B cell (primary cell): ENCODE measurements at places on chromosomes 6 and 20. TPM values are rescaled to one million over a fixed set of nuclear protein-coding genes. Genes with fewer than 3 reads are reported as not detected.

- DNase-seq = no peak
- peaks cover 19% of the 10 kb centered on the region for H3K4me1 ChIP-seq
- no peak overlapping the region for H3K4me3 ChIP-seq
- H3K27ac ChIP-seq = no peak overlapping the region
- H3K36me3 ChIP-seq = peaks cover 3% of the 10 kb centered on the region
Observed at GRCh38 chr20:32518593-32519380, 66.3 kb downstream of the NOL4L start.

GRCh38 chr6:161924516-161925116 lies 650.8 kb upstream of the AGPAT4 start:
- no peaks in the 10 kb centered on the region for H3K4me1 ChIP-seq
- no peak for DNase-seq
- H3K27me3 ChIP-seq = no peaks in the 10 kb centered on the region

GRCh38 chr20:5056801-5057599 lies 55.7 kb upstream of the SLC23A2 start:
- H3K36me3 ChIP-seq = no peaks in the 10 kb centered on the region

MYB gene
- 1.1 and 1.4 TPM in 2 replicates for total RNA-seq

GRCh38 chr6:37801605-37801940 lies 18.0 kb upstream of the ZFAND3 start:
- H3K4me3 ChIP-seq = no peak overlapping the region
- no peaks in the 10 kb centered on the region for H3K36me3 ChIP-seq
- no peaks in the 10 kb centered on the region for H3K27me3 ChIP-seq
- no peak overlapping the region for H3K27ac ChIP-seq

DNA sequence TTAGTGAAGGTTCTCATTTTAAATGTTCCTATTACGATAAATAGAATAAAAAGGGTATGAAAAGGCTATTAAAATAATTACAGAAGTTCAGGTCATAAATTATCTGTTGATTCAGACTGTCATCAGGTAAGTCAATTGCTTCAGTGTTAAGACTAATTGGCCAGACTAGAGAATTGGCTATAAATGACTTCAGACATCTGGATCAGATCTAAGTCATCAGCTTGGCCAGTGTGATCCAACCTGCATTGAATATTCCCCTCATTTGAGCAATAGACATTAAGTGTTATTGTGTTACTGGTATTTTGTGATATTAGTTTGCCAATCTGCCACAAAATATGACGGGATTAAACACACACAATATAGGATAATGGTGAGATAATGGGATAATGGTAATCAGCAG lies 377.6 kb upstream of the CITED2 start:
- no peak overlapping the region for H3K27ac ChIP-seq
- no peak for DNase-seq
- no peaks in the 10 kb centered on the region for H3K36me3 ChIP-seq
- no peaks in the 10 kb centered on the region for H3K27me3 ChIP-seq
- H3K4me3 ChIP-seq = no peak overlapping the region

GRCh38 chr20:8372824-8373380 lies 240.8 kb downstream of the PLCB1 start:
- H3K27me3 ChIP-seq = no peaks in the 10 kb centered on the region
- H3K4me1 ChIP-seq = no peaks in the 10 kb centered on the region
- H3K36me3 ChIP-seq = no peaks in the 10 kb centered on the region
- no peak for DNase-seq
- H3K4me3 ChIP-seq = no peak overlapping the region

- peaks cover 10% of the 10 kb centered on the region for H3K4me1 ChIP-seq
- no peaks in the 10 kb centered on the region for H3K27me3 ChIP-seq
- peak overlapping the region; percentile 69 for H3K4me3 ChIP-seq
- no peaks in the 10 kb centered on the region for H3K36me3 ChIP-seq
Observed at GRCh38 chr6:89433252-89434149, 549 bp downstream of the ANKRD6 start.

TUBB2B gene
- total RNA-seq = not detected in 2 replicates

GRCh38 chr6:155188707-155189496 lies 74.9 kb upstream of the CLDN20 start:
- H3K4me3 ChIP-seq = no peak overlapping the region
- DNase-seq = no peak
- peaks cover 19% of the 10 kb centered on the region for H3K4me1 ChIP-seq
- H3K27me3 ChIP-seq = no peaks in the 10 kb centered on the region

DNA sequence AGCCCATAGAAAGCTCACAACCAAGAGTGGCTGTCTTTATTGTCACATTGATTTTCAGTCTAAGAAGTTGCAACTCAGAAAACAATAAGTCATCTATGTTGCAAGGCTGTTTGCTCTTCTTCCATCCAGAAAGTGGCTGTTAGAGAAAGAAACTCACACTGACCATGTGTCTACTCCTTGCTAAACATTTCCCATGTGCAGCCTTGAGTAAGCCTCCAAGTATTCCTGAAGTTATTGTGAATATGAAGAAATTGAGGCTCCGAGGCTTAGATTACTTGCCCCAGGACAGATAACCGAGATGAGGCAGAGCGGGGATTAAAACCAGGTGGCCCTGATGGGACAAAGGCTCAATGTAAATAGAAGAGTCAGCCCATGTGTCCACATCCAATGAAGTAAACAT lies 105.0 kb downstream of the SPTLC3 start:
- no peaks in the 10 kb centered on the region for H3K36me3 ChIP-seq
- H3K4me3 ChIP-seq = no peak overlapping the region
- DNase-seq = no peak
- no peak overlapping the region for H3K27ac ChIP-seq
- no peaks in the 10 kb centered on the region for H3K4me1 ChIP-seq

FLRT3 gene
- total RNA-seq = 0.17 TPM in 1 of 2 replicates, not detected in the other

- no peaks in the 10 kb centered on the region for H3K36me3 ChIP-seq
- no peaks in the 10 kb centered on the region for H3K27me3 ChIP-seq
- no peak overlapping the region for H3K27ac ChIP-seq
Observed at GRCh38 chr6:25186919-25187318, 92.3 kb upstream of the CARMIL1 start.

DNA sequence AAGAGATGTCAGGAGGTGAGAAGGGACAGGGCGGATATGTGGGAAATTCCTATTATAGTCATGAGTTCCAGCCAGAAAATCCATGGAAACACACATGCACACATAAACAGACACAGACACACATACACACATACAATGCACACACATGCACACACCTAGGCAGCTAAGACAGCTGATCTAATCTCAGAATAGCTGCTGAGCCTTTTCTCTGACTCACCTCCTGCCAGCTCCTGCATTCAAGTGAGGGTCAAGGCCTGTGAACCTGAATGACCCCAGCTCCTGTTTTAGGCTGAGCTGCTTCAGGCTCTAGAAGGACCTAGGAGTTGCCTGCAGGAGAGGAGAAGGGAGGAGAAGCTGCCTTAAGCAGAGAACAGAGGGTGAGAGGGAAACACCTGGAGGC lies 21.6 kb upstream of the RAET1L start:
- DNase-seq = no peak
- H3K27ac ChIP-seq = no peak overlapping the region
- H3K36me3 ChIP-seq = no peaks in the 10 kb centered on the region
- peaks cover 26% of the 10 kb centered on the region for H3K27me3 ChIP-seq
- no peaks in the 10 kb centered on the region for H3K4me1 ChIP-seq
- no peak overlapping the region for H3K4me3 ChIP-seq

TSPYL4 gene
- total RNA-seq = 20.5 and 20.6 TPM in 2 replicates

GTSF1L gene
- total RNA-seq = 0.84 TPM in 1 of 2 replicates, not detected in the other

EPPIN gene
- not detected in 2 replicates for total RNA-seq

DNA sequence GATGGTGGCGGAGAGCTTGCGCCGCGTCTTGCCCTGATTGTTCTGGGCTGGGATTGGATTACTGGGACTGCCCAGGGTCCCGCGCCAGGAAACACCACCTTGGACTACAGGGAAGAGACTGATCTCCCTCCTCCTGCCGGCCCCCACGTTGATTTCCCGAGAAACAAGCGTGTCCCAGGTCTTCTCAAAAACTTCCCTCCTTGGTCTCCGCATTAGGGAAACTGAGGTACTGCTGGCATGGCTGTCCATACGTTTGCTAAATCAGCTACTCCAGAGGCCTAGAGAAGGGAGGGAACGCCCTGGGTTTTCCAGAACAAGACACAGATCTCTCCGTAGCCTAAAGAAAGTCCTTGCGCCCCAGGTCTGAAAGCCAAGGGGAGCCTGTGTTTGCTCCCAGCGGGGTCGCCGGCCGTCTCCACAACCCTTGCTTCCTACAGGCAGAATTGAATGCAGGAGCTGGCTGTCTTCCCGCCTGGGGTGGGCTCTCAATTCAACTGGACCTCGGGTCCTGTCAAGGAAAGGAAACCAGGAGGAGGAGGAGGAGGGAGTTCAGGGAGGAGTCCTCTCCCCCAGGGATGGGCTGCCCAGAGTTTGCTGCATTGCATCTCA lies 29.2 kb downstream of the TFAP2A start:
- DNase-seq = no peak
- no peak overlapping the region for H3K4me3 ChIP-seq
- H3K27ac ChIP-seq = no peak overlapping the region

DNA sequence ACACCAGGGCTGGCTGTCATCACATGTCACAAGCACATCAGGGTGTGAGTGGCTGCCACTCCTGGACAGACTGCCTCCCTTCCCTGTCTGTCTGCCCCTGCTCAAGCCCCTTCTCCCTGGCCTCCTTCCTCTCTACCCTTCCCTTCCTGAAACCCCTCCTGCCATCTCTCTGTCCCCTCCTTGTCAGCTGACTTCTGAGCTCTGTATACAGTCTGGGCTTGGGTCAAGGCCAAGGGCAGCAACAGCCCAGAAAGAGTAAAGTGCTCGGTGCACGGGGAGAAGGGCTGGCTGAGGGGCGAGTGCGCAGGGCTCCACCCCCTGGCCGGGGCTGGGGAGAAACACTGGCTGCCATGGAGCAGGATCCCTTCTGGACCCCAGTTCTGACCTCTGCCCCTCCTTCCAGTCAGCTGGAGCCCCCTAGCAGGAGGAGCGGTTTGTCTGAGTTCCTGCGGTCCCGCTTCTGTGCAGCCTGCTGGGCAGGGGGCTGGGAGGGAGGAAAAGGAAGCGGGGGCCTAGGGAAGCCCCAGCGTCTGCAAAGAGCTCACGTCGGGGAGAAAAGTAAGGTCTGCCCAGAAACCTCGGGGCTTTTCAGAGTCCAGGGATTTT lies 2.0 kb downstream of the LKAAEAR1 start:
- H3K4me1 ChIP-seq = peaks cover 40% of the 10 kb centered on the region
- H3K27me3 ChIP-seq = peaks cover 6% of the 10 kb centered on the region
- H3K27ac ChIP-seq = no peak overlapping the region
- no peaks in the 10 kb centered on the region for H3K36me3 ChIP-seq
- peak; percentile 42 for DNase-seq

DNA sequence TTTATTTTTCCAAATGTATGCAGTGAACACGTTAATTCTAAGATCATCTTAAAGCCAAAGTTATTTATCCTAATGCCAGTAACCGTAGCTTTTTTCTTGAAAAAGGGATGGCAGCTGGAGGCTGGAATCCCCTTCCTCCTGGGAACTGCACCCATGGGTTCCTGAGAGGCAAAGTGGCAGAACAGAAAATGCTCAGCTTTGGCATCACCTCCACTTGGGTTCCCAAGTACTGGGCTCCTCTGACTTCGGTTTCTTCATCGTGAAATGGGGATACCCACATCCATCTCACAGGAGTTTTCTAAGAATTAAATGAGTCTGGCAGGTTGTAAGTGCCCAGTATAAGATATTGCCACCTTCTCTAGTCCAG lies 6.2 kb upstream of the DDX43 start:
- H3K4me1 ChIP-seq = peaks cover 3% of the 10 kb centered on the region
- no peak for DNase-seq
- no peaks in the 10 kb centered on the region for H3K27me3 ChIP-seq
- H3K4me3 ChIP-seq = peak overlapping the region; percentile 65
- no peaks in the 10 kb centered on the region for H3K36me3 ChIP-seq

- no peaks in the 10 kb centered on the region for H3K4me1 ChIP-seq
- no peaks in the 10 kb centered on the region for H3K27me3 ChIP-seq
- H3K36me3 ChIP-seq = peaks cover 47% of the 10 kb centered on the region
- H3K27ac ChIP-seq = no peak overlapping the region
- H3K4me3 ChIP-seq = no peak overlapping the region
- DNase-seq = no peak
Observed at GRCh38 chr20:49877386-49877921, 37.9 kb downstream of the SPATA2 start.

DNA sequence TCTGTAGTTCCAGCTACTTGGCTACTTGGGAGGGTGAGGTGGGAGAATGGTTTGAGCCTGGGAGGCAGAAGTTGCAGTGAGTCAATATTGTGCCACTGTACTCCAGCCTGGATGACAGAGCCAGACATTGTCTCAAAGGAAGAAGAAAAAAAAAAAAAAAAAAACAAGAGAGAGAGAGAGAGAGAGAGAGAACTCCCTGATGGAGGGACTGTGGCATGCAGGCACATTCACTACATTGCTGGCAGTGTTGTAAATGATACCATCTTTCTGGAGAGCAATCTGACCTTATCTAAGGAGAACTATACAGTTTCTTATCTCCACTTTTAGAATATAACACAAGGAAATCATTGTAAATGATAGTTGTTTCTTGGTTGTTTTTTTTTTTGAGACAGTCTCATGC lies 85.1 kb downstream of the MDN1 start:
- no peak for DNase-seq
- H3K4me1 ChIP-seq = no peaks in the 10 kb centered on the region
- no peak overlapping the region for H3K4me3 ChIP-seq
- H3K36me3 ChIP-seq = peaks cover 15% of the 10 kb centered on the region
- H3K27me3 ChIP-seq = no peaks in the 10 kb centered on the region

RAET1L gene
- not detected in 2 replicates for total RNA-seq

RIPOR3 gene
- 0.27 TPM in 1 of 2 replicates, not detected in the other for total RNA-seq

HSPA1L gene
- total RNA-seq = 2.0 and 2.4 TPM in 2 replicates

DNA sequence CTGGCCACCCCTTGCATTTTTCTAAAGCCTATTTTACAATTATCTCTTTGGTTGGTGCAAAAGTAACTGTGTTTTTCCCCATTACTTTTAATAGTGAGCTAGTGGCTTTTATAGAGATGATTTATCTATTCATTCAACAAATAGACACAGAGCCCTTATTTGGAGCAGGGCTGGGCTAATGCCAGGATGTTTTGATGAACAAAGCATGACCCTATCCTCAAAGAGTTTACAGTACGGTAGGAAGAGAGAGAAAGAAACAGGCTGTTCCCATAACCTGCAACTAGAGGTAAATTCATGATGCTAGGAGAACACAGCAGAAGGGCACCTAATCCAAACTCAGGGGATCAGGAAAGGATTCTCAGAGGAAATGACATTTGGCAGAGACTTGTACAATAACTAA lies 37.3 kb upstream of the UST start:
- no peaks in the 10 kb centered on the region for H3K36me3 ChIP-seq
- no peak for DNase-seq
- no peak overlapping the region for H3K27ac ChIP-seq

- H3K27me3 ChIP-seq = no peaks in the 10 kb centered on the region
- peaks cover 29% of the 10 kb centered on the region for H3K36me3 ChIP-seq
- H3K4me1 ChIP-seq = peaks cover 26% of the 10 kb centered on the region
- H3K4me3 ChIP-seq = peak overlapping the region; percentile 97
- H3K27ac ChIP-seq = peak overlapping the region; percentile 92
Observed at GRCh38 chr6:37433657-37434271, 743 bp downstream of the CMTR1 start.

GRCh38 chr6:1081551-1082284 lies 230.2 kb upstream of the FOXQ1 start:
- DNase-seq = no peak
- H3K27me3 ChIP-seq = no peaks in the 10 kb centered on the region
- no peak overlapping the region for H3K27ac ChIP-seq
- H3K4me3 ChIP-seq = no peak overlapping the region
- no peaks in the 10 kb centered on the region for H3K36me3 ChIP-seq
- H3K4me1 ChIP-seq = no peaks in the 10 kb centered on the region
